ENCODE measurements at places on chromosomes 4 and X.

- DNase-seq, result no peak
Observed at GRCh38 chr4:112633477-112634235, 3.1 kb downstream of the ZGRF1 start.

DNA sequence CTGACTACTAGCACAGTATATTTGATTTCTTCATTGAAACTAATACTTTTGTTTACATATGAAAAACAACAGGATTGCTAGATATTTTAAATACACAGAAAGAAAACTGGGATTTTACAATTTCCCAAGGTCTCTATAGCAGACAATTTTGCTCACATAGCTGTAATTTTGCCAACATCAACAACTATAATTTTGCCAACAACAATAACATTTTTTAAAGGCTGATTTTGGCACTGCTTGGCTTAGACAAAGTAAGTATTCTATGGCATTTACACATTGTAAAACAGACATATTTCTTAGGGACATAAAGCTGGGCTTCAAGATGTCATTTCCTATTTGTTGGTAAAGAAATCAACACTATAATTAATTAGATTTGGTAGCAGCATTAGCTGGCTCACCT is 922.1 kb downstream of the RAB28 start:
- DNase-seq, result no peak

DNA sequence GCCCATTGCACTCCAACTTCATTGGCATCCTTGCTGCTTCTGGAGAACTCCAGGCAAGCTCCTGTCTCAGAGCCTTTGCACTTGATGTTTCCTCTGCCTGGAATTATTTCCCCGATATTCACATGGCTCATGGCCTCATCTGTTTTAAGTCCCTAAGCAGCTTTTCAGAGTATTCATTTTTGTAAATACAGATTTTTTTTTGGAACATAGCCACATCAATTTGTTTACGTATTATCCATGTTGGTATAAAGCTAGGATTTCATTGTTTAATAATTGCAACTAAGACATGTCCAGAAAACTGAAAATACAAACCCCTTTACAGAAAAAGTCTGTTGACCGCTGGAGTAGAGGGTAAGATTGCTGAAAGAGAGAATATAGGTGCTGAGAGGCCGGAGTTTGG is 142.0 kb downstream of the CAMK2D start:
- DNase-seq, result no peak

GRCh38 chr4:55866290-55866907 is 13.0 kb downstream of the EXOC1 start:
- DNase-seq, result no peak

GRCh38 chr4:8433136-8433535 is 7.4 kb downstream of the ACOX3 start:
- no peak for DNase-seq

DNA sequence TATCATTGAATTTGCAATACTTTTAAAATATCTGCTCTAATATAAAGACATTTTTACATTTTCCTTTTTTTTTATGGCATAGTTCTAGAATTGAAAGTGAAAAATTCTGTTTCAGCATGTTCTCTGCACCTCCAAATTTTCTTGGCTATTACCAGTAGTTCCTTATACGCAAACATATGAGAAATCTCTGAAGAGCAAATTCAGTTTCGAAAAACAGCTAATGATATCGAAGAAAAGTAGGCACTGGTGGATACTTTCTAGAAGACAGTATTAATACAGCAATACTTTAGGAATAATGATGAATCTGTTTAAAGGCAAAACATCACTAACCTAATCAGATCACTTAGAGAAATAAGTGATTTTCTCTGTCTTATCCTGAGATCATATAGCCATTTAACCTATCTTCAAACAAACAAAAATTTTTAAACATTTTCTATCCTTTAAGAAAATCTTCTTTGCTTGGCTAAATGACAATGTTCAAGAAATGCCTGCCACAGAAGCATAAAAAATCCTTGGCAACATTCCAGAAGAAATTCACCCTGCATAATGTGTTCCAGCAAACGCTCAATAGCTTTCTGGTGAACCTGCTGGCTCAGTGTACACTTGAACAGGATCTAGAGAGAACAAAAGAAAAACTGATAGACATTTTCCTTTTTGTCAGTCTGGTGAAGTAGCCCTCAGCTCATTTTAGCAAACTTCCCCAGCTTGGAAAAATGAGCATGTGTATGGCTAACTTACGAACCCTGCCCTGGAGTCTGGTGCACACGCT is 51.2 kb upstream of the KLF3 start:
- no peak for DNase-seq

GRCh38 chrX:40647307-40648197 is at the start of gene CXorf38:
CXorf38 (minus strand) TSS chrX:40647561; CDS start chrX:40647520, 41 bp downstream.
- peak; percentile 84 for DNase-seq

GRCh38 chr4:111064342-111064993 is 441.6 kb upstream of the PITX2 start:
- no peak for DNase-seq

- DNase-seq, result no peak
Observed at GRCh38 chr4:84238247-84239090, 260.6 kb downstream of the NKX6-1 start.

DNA sequence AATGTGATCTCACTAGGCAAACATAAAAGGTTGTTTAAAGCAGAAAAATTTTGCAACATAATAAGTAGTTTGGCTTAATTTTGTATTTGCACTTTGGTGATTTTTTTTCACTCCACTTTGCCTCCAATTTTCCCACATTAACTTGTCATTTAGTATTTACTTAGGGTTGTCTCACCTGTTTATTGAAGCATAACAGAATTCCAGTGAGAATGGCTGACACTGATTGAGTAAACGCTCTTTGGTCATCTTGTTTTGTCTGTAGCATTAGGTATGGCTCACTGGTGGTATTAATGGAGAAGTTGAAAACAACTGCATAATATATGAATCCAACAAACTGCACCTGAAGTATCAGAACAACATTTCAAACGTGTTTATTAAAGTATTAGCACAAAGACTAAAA is 799.5 kb upstream of the ADGRL3 start:
- DNase-seq, result no peak

GRCh38 chr4:186854256-186854655 is 130.6 kb upstream of the FAT1 start:
- DNase-seq, result no peak

- no peak for DNase-seq
Observed at GRCh38 chr4:10179957-10180602, 63.5 kb upstream of the WDR1 start.

DNA sequence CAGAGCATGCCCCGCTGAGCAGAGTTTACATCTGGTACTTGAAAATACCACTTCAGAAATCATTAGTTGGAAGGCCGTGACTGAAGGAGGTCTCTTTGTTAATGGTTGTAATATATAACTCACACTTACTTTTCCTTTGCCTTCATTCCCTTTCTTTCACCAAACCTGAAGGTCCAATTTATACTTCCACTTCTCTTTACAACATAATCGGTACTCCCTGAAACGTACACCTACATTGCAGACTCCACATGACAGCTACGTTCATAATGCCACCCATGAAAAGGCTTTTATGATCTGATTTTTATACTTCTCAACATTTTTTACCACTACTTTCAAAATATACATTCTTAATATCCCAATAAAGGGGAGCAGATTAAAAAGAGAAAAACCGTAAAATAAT is 298.7 kb downstream of the C4orf33 start:
- no peak for DNase-seq

DNA sequence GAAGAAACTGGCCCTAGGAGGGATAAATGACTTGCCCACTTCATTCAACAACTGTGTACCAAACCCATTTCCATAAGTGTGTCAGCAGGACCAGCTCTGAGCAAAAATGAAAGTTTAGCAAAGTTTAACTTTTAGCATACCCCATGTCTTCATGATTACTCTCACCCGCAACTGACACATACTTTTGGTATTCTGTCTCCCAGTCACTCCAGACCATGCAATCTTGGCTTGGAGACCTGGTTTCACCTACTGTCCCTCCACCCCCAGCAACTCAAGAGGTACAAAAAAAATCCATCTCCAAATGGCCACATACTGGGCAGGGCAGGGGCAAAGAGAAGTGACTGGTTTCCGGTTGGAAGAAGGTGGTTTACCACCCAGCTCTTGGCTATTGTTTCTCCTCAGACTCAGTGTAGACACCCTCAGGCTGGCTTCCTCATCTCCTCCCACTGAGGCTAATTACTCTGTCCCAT is 79.8 kb downstream of the RLIM start:
- DNase-seq, result no peak

GRCh38 chr4:7595934-7596461 is 161.3 kb upstream of the PSAPL1 start:
- DNase-seq, result no peak

GRCh38 chr4:24862073-24862751 is 50.6 kb downstream of the CCDC149 start:
- DNase-seq, result no peak

DNA sequence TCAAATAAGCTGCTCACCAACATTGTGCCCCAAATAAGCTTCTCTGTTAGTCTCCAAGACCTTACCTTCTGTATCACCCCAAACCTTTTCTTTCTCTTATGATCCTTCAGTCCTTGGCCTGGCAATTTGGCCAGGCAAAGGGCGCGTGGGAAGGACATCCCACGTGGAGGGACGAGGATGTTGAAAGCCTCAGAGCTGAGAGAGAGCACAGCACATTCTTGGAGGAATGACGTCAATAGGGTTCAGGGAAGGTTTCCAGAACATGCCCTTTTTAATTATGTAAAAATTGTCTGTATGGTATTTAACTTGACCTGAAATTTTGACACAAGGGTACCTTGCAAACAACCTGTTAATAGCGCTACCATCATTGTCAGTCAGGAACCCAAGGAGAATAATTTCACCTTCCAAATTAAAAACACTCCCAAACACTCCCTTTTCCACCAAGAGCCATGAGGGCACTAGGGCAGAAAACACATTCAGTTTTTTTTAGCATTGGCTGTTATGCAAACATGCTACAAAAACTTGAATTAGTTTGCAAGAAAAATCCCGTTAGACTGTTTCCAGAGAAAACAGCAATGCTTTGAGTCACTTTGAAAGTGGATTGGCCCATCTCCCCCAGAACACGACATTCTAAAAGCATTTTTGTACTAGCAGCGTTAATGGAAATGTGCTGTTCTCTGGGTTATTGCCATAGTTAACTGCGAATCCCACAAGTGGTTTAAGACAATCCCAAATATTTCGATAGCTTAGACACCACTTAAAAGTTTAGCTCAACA is 183.2 kb upstream of the PUDP start:
- DNase-seq, result no peak

DNA sequence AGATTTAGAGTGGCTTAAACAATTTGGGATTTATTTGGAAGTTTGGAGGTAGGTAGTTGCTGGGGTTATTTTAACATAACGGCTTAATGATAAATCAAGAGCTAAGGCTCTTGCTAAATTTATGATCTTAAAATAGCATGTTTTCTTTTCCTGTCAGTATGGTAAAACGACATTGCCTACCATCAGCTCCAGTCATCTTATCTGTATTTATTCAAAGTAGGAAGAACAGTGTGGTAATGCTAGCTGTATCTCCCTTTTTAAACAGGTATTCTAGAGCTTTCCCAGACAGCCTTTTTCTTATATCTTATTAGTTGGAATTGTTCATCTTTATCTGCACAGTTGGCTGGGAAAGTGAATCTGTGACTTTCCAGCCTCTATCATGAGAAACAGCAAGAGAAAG is 110.2 kb downstream of the SLC4A4 start:
- no peak for DNase-seq

GRCh38 chr4:37740546-37740945 is 54.4 kb upstream of the RELL1 start:
- no peak for DNase-seq

DNA sequence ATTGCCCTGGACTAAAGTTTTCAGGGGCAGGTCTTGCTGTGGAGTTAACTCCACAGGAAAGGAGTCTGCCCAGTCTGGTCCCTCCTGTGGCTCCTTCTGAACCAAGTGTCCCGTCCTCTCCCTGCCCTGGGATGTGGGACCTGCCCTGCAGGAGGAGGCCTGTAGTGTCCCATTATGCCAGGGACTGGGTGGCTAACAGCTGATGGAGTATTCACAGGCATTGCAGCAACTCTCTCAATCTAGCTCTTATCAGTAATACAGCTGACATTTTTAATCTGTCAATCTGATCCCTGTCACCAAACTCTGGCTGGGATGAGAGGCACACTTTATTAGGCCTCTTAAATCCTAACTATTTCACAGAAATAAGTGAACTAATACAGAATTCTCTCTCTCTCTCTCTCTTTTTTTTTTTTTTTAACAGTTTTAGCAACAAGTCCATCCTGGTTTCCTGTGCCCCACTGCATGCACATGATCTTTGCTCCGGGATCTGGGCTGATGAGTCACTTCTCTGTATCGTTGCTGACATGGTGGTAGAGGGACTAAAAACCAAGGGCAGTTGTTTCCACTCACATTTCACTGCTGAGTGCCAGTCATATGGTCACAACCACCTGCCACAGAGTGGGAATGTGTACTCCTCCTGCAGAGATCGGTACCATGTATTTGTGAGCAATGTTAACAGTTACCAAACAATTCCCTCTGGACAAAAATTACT is 39.1 kb downstream of the HAND2 start:
- no peak for DNase-seq

DNA sequence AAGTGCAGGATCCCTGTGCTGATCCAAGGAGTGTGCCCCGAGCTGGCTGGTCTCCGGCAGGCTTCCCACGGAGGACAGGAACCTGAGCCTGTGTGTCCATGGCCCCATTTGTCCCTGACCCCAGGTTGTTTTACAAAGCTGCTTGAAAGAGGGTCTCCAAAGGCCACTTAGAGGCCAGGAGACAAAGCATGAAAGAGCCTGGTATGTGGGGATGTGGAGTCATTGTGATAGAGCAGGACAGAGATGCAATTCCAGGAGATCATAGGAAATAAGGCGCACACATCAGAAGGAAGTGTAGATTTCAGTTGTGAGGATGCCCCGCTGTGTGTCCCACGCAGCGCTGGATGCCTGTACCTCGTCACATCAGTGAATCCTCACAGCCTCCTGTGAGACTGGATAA is 48.0 kb downstream of the TENM3 start:
- no peak for DNase-seq

- no peak for DNase-seq
Observed at GRCh38 chr4:87567191-87567590, 38.0 kb upstream of the SPARCL1 start.

DNA sequence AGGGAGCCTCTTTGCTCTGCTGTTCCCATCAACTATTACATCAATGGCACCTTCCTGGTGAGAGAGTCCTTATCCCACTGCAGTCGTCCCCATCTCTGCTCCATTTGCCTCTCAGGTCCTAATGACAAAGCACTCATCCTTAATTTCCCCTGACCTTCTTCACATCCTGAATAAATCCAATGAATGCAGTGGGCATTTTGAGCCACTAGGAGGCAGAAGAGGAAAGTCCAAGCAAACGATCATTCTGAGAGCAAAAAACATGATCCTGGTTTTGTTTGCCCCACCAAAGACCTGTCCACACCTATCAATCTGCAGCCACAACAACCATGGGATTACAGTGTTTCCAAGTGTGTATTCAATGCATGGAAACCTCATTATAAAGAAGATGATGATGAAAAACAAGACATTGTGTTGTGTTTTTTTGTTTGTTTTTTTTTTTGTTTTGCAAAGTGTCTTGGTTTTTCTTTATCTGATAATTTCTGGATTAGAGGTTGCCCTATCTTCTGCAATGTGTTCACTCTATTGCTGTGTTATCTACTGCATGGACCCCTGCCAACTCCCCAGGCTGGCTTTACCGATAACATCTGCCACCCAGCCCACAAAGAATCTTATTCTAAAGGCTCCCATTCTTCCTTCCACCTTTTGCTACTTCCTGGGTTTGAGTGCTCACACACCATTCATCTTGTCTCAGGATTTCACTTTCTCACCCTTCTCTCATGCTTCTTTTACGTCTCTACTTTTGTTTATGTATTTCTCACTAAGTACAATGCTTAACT is 207.2 kb downstream of the NLGN4X start:
- peak; percentile 0 for DNase-seq

- no peak for DNase-seq
Observed at GRCh38 chr4:137635108-137635507, 102.8 kb upstream of the PCDH18 start.

GRCh38 chr4:101307899-101308298 is 39.4 kb downstream of the PPP3CA start:
- DNase-seq, result no peak
